Stimulated activated CD8-positive, alpha-beta memory T cell treated with anti-CD3 and anti-CD28 coated beads, Interleukin-2, amount 100 ng/mL, for 1 hour (primary cell): ENCODE measurements at places on chromosomes 4 and X.

DNA sequence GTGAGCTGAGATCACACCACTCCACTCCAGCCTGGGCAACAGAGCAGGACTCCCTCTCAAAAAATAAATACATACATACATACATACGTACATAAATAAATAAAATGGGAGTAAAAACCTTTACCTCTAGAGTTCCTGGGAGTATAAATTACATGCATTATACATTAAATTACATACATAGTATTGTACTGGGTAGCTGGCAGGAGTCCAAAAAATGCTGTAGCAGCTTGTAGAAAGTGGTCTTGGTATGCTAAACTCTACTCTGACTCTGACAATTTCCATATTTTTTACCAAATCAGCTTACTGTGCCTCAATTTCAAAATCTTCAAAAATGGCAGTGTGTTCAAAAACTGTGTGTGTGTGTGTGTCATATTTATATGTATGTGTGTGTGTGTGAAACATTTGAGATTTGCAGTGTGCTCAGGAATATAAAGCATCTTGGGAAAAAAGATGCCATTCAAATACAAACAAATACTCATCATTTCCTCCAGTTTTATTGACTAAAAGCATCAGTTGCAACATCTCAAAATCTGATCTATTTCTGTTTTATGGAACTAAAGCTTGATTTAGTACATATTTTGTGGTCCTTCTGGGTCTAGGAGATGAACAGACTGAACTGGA is 171.7 kb downstream of the SHROOM3 start:
- DNase-seq, result no peak

DNA sequence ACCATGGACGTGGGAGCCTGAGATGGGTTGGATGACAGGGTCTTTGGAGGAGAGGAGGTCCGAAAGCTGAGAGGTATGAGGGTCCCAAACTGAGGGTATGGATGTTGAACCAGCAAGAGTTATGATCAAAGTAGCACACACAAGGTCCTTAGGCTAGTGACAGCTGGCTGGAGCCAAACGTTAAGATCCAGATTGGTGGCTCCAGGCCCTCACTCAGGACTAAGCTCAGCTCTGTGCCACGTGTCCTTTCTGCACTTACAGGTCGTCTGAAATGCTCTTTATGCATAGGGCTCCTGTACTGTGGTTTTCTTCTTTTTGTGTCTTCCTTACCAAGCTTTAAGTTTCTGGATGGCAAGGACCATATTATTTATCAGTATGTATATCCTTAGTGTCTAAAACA is 35.4 kb downstream of the ADD1 start:
- no peak for DNase-seq

GRCh38 chr4:28378109-28378830 is 1517.6 kb downstream of the STIM2 start:
- no peak for DNase-seq

GRCh38 chr4:152610131-152610530 is 69.7 kb downstream of the TMEM154 start:
- DNase-seq, result no peak

DNA sequence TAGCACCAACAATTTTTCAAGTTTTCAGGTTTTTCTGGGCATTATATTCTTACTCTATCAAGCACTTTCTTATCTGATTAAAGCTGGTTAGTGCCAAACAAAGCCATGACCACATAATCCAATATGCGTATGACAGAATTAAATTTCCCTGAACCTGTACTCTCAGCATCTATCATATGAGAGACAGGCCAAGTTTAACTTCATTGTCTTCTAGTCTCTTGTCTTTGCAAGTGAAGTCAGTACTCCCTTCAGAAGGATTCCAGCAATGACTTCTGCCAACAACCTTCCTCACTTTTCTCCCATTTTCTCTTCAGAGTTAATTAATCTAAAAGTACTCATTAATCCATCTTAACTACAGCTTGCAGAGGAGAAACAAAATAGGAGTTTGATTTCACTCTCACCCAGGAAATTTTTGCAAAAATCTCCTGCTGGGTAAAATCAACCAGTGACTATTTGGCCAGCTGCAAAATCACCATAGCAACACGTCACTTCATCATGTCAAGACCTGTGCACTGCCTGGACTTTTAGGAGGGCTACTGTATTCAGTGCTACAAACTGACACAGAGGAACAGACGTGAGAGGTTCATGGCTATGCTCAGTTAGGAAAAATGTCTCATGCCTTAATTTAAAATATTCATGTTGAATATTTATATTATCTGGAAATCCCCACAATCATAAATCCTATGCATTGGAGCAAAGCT is 208.4 kb downstream of the ANTXR2 start:
- DNase-seq, result no peak

DNA sequence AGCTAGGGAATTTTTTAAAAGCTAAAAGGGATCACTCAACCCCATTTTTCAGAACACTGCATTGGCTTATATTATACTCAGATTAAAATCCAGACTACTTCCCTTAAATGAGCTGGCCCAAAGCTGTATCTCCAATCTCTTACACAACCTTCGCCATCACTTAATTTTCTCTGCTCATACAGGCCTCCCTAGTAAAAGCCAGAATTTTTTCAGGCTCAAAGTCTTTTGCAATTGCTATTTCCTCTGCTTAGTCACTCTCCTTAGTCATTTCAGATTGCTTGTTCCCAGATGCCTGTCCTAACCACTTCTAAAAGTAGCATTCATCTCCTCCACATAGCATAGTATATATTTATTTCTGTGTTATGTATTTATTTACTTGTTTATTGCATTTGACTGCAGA is 1587.9 kb upstream of the ADGRL3 start:
- DNase-seq, result no peak

DNA sequence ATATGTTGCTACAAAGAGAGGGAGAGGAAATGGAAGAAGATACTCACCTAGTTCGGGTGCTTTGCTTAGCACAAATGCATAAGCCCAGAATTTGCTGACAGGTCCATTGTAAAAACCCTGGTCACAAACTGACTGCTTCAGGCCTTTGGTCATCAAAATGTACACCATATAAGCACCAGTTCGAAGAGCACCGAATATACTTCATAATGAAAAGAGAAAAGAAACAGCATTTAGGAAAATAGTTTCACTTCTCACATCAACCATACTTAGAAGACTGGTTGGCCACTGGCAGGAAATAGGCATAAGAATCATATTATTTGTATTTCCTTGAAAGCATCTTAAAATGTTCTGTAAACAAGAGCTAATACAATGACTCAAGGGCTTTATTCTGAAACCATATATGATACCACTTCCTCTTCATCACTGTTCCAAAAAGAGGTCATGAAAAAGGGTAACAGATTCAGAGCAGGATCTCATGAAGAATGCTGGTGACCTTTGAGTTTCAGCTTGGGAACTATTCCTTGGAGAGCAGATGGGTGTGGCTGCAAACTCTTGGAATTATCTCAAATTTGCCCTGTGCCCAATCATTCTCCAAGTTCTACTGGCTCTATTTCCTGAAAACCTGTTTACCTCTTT is 138.7 kb downstream of the ELOVL6 start:
- no peak for DNase-seq

DNA sequence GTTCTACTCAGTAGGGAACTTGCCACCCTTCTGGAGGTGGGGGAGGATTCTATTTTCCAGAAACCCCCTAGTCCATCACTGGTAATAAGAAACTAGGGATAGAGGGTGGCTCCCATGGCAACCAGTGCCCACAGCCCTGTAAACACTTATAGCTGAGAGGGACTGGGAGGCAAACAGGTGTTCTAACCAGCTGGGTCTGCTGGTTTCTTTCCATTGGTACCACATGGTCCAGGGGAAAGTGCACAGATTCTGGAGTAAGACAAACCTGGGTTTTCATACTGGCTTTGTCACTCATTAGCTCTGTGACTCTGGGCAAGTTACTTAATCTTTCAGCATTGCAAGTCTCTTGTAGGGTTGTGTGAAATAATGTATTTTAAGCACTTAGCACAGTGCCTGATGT is 26.9 kb downstream of the IGSF1 start:
- DNase-seq, result no peak

DNA sequence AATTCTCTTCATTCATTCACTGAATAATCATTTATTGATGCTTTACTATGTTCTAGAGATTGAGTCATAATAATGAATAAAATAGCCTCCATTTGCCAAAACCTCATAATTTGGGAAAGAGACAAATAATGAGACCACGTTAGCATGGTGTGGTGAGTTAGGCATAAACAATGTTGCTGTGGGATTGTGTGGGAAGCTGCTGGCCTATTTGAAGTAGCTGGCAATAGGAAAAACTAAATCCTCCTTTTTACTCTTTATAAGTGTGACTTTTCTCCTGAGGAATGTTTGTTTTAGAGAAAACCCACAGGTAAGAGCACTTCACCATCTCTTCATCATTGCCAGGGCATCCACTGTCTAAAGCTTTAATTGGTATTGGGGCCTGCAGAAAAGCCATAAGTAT is 95.3 kb downstream of the AREG start:
- no peak for DNase-seq

DNA sequence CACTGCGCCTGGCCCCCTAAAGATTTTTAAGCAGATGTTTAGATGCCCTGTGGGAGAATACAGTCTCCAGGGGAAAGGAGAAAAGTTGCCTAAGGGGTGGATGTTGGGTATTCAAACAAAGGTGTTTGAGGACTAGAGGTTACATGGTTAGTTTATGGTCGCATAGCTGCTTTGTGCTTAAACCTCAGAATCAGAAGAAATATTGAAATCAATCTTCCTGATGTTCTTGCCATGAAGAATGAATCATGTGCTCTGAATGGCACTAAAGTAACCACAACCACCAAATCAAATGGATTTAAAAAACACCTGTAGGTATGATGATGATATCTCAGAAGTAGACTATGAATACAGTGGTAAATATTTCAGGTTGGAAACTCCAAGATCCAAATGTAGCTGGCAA is 42.7 kb upstream of the TEX13A start:
- no peak for DNase-seq

DNA sequence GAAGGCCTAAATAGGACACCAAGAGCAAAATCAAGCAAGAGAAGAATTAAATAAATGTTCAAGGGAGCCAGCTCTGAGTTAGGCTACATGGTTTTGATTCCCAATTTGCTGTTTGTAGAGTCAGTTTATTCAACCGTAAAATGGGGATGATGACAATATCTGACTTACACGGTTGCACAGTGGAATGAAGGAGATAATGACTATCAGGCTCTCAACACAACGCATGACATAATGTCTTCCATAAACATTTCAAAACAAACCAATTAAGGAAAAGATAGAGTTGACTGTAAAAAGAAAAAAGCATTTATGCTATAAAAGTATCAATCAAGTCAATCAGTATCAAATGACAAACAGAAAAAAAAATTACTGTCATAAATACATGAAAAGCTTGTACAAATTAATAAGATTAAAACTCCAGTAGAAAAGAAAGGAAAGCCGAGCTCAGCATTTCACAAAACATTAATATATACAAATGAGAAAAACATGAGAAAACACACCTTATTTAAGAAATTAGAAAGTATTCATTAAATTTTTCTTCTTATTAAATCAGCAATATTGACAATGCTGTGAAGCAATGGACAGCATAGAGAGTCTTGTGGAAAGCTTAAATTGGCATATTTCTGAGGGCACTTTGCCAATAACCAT is 179.0 kb downstream of the SCFD2 start:
- no peak for DNase-seq

DNA sequence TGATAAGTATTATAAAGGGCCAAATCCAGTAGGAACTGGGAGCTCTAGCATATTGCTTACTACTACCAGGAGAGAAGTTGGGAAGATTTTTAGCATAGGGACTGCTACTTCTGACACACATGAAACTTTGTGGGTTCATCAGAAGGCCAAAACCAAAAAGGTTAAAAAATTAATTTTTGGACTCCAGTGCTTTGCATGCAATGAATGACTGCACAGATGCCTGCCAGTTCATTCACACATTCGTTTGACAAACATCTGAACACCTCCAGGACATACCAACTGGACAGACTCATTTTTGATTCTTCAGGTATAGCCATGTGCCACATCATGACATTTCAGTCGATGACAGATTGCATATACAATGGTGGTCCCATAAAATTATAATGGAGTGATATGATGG is 79.8 kb downstream of the MID1IP1 start:
- DNase-seq, result no peak

DNA sequence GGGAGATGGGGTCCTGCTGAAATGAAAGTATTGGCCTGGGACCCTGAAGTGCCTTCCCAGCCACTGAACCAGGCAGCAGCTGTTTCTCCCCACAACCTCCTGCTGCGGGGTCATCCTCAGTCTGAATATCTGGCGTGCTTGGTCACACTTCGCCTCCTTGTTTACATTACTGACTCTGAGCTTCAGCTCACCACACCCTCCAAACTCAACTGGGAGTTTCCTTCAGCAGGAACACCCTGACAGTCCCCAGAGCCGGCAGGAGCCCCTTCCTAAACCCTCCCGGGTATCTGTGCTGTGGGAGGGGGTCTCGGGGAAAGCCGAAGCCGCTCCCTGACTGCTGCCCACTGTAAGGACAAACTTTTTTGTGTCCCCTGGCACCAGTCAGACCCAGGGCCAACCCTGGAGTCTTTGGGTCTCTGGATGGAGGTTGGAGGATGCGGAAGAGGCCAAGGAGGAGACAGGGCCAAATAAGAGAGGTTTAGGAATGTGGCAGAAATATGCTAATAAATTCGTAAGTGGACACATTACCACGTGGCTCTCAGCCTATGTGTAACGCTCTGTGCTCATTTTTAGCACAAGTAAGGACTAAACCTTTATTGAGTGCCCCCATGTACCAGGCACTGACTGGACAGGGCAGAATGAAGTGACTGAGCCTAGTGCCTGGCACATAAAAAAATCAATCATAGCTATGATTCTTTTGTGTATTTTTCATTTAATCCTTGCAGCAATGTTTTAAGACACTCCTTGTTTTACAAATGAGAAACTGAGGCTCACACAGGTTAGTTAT is 20.7 kb downstream of the FHDC1 start:
- DNase-seq, result no peak

GRCh38 chrX:23756165-23756564 is 13.1 kb upstream of the ACOT9 start:
- DNase-seq, result peak; percentile 41

GRCh38 chr4:140645614-140646412 is 77.1 kb upstream of the UCP1 start:
- DNase-seq, result no peak

DNA sequence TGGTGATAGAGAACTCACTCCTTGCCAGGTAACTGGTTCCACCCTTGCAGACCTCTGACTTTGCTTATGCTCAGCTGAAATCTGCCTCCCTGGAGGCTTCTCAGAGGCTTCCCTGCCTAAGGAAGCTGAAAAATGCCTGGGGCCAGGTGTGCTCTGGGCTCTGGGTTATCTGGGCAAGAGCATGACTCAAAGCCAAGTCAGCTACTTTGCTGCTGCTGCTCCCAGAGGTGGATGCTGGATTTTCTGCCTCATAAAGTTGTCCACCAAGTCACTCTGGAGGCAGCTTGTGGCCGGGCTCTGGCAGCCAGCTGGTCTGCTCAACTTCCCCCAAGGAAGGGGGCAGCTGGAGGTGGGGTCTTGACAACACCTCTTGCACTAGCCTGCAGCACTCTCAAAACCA is 132.7 kb downstream of the PJA1 start:
- DNase-seq, result no peak

DNA sequence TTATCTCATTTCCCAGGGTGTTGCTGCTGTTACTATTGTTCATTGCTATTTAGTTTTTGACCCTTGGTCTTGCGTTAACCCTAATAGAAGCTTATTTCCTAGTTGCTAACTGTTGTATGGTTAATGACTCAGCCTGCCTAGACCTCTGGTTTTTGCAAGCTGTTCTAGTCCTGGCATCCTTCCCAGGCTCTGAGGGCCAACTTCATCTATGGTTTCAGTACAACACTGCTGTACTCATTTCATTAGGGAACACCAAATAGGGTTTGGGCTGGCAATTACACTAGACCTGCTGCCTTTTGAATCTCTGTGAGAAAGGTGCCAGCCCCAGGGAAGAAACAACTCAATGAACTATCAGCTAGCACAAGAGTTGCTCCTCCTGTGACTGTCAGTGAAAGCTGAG is 59.6 kb downstream of the DCX start:
- no peak for DNase-seq
